Immature natural killer cell (primary cell): ENCODE measurements at places on chromosomes 1 and 21.
A peak's percentile ranks its signal among the peaks of the same experiment; 100 is the strongest.

- peak; percentile 32 for DNase-seq
These were observed 39.0 kb downstream of the LPAR3 start for GRCh38 chr1:84853741-84854721.

- DNase-seq: no peak
These were observed 110.5 kb downstream of the COLGALT2 start for GRCh38 chr1:183926983-183927382.

DNA sequence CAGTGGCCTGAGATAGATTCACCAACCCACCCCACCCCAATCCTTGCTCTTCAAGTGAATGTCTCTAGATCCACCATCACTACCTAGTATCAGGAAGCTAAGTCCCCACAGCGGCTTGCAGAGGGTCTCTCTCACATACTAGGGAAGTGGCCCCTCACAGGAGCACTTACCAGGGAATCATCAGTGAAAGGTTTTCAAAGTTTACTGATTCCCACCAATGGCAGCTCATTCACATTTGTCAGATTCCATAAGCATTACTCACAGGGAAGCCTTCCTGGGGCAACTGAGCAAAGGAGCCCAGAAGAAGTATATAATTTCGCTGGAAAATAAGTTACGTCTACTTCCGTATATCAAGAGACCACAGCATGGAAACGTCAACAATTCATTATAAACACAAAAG, 120.8 kb downstream of the GREM2 start:
- no peak for DNase-seq

GRCh38 chr1:235999259-235999925, 65.5 kb downstream of the NID1 start:
- DNase-seq: peak; percentile 27

- DNase-seq: no peak
These were observed 91.9 kb upstream of the CACNA1E start for GRCh38 chr1:181391301-181391900.

DNA sequence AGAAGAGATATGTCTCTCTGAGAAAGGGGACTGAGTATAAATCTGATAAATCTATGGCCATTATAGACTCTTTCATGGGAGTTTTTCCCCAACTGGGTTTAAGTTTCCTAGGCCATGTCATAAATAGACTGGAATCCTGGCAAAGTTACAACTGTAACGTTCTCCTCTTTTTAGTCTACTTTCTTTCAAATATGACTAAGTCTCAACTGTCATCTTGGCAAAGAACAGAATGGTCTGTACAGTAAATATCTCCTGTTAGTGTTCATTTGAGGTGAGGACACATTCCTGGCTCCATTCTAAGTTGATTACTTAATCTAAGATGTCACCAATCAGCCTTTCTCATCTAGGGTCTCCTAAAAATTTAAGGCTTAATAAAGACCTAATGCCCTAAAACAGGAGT, 300.5 kb downstream of the BRINP2 start:
- no peak for DNase-seq

- DNase-seq: no peak
These were observed 23.4 kb upstream of the EPHB2 start for GRCh38 chr1:22687191-22687590.

DNA sequence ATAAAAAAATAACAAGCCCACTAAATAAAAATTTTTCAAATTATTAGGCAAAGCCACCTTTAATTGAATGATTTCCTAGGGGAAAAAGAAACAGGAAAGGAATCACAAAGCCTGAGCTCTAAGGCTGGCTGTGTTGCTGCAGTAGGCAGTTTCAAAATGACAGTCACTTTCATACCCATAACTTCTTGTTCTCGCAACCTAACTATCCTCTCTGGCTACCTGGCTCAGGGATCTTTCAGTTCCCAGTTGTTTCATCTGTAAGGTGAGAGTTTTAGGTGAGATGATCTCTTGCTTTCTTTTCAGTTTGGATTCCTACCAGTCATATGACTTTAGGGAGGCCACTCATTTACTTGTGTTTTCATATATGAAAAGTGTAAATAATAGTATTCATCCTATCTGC, 226.1 kb downstream of the ASTN1 start:
- no peak for DNase-seq
